ENCODE measurements at places on chromosomes 4 and X. TPM values are rescaled to one million over a fixed set of nuclear protein-coding genes. Genes with fewer than 3 reads are reported as not detected.

DNA sequence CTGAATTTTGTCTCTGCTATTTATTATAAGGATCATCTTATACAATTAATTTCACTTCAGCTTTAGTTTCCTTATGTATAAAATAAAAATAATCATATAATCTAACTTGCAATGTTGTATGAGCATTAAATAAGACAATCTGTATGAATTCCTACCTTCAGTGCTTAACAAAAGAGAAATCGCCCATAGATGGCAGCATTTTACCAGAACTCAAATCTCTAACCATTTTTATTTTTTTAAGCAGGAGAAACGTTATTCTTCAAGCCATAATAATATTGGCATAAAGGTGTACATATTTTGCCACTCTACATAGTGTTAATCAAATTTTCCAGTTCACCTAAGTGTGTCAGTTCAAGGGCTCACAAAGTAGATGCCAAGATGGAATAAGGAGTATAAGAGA, 78.8 kb downstream of the TMEM47 start:
- DNase-seq, result peak; percentile 72

- no peak for DNase-seq
Observed at GRCh38 chrX:107102980-107103379, 15.6 kb downstream of the RBM41 start.

DNA sequence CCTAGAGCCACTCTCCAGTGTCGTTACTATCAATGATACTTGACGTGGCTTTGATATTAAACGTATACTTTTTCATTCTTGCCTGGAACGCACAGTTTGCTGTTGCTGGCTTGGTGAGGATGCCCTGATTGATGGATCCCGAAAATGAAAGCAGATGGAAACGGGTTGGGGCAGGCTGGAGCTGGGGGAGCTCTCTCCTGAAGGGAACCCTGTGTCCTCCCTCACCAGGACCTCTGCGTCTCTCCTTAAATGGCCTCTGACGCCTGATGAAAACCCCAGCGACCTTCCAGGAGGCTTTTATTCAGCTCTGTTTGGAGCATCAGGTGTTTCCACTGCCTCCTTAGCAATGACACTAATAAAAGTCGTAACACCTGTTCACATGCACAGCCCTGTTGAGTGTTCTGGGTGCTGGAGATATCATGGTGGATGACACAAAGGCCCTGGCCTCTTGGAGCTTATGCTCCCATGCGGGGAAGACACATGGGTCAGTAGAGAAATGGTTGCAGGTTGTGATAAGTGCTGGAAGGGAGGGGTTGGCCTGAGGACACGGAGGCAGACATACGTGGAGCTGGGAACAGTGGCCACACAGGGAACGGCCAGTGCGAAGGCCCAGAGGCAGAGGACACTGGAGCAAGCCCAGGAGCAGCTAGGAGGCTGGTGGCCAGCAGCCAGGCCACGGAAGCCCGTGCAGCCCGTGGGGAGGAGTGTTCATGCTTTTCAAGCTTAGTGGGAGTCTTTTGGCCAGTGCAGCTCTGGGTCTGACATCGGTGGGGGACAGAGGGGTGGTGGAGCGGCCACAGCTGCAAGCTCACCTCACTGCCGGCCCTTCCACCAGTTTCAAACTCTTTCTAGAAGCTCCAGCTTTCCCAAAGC, 7.5 kb downstream of the MSANTD1 start:
- no peak for DNase-seq

DNA sequence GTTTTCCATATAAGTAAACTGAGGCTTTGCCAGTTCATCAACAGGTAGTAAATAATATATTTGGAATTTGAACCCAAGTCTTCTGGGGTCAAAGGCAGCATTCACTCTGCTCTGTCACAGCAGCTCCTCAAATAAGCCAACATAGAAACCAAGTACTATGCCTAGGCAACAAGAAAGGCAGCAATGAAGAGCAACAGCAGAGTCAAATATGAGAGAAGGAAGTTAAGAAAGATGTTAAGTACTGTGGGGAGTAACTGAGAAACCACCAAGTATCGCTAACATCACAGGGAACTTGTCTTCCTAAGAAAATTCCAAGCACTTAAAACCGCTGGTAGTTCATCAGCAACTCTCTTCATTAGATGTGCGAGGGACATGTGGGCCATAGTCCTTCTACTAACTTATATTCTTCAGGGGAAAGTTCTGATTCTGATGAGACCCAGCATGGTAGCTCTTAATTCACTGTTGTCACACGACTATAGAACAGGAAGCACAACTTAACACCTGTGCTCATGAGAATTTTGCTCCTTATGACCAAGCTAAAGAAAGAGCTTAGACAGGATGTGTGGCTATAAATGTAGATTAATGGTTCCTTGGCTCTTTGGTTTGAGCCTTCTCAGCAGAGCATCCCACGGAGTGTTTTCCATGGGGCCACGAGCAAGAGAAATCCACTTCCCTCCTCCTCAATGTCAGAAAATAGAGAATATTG, 107.8 kb downstream of the AR start:
- DNase-seq, result no peak

Gene SSX4B
- total RNA-seq, result not detected

Gene GAGE12J
- not detected for total RNA-seq
